ENCODE measurements at places on chromosomes 6 and 20.

DNA sequence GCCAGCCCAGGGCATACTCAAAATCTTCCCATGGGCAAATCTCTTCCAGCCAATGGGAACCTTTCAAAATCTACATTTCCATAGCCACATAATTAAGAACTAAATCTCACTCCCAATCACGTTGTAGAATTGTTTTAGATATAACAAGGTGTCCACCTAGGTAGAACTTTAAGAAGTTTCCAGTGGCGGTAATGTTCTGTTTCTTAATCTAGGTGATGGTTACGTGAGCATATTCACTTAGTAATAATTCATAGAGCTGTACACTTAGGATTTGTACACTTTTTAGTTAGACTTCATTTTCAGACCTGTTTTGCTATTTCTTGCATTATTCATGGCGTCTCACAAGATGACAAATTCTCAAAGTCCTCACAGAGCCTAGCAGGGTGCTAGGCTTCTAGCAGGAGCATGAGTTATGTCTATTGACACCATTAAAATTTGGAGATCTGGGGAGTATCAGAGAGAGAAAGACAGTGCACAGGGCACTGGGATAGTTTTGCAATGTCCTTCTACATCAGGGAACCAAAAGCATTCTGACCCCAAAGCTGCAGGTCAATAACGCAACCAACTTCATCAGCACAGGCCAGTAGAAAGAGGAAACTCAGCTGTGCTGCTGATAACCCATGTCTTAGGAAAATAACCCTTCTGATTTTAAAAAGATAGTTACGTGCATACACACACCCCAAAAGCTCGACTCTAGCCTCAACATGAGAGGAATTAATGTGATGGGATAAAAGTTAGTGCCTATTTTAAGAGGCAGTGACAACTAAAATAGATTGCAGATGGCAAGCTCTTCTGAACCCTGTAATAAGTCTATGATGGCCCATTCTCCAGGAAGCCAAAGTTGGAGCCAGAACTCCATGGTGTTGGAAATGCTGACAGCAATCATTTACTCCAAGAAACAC is 518.1 kb upstream of the JARID2 start:
- no peak for DNase-seq

GRCh38 chr6:108804956-108805355 is 43.3 kb upstream of the ARMC2 start:
- DNase-seq = no peak

- no peak for DNase-seq
Observed at GRCh38 chr20:48725555-48725991, 102.2 kb downstream of the PREX1 start.

- peak; percentile 96 for DNase-seq
Observed at GRCh38 chr6:35731414-35731735, 5.5 kb upstream of the ARMC12 start.

- DNase-seq = no peak
Observed at GRCh38 chr6:86961455-86962200, 24.3 kb downstream of the HTR1E start.

DNA sequence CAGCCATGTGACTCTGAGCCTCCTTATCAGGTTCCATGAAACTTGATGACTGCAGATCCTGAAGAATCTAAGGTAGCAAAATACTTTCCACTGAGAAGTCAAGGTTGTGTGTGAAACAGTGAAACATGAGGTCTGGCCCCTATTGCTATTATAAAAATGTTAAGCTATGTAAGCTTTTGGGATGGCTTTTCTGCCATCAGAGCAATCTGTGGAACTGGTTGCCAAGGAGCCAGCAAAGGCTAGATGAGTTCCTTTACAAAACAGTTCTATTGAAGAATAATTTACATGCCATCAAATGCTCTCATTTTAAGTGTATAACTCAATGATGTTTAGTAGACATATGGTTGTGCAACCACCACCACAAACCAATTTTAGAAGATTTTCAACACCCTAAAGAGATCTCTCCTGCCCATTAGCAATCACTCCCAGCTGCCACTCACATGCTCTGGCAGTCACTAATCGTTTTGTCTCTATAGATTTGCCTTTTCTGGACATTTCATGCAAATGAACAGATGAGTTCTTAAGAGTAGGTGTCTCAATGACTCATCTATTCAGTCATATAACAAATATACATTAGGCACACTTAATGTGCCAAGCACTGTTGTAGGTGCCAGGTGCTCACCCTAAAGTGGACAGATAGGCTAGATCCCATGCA is 19.9 kb upstream of the MEP1A start:
- DNase-seq = no peak

- no peak for DNase-seq
Observed at GRCh38 chr6:111113336-111114086, 26.2 kb downstream of the SLC16A10 start.

DNA sequence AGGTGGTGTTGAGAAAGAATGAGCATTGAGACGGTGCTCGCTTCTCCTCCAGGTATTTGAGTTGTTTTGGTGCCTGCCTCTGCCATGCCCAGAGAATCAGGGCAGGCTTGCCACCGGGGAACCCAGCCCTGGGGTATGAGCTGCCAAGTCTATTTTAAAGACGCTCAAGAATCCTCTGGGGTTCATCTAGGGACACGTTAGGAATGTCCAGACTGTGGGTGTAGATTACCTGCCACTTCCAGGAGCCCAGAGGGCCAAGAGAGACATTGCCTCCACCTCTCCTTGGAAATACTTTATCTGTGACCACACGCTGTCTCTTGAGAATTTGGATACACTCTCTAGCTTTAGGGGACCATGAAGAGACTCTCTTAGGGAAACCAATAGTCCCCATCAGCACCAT is 28.3 kb downstream of the SAYSD1 start:
- DNase-seq = no peak

DNA sequence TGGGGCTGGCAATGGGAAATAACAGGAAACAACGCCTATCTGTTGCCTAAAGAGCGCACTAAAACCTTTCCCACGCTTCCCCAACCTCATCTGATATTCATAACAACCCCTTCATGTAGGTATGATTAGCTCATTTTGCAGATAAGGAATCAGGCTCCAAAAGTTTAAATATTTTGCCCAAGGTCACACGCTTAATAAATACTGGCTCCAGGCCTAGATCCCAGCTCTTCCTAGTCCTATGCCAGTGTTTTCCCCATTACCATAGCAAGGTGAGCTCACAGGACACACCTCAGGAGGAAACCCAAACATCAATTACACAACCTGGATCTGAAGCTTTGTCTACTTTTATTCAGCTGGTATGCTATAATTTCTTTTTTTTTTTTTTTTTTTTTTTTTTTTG is 19.6 kb downstream of the MBOAT1 start:
- DNase-seq = no peak

DNA sequence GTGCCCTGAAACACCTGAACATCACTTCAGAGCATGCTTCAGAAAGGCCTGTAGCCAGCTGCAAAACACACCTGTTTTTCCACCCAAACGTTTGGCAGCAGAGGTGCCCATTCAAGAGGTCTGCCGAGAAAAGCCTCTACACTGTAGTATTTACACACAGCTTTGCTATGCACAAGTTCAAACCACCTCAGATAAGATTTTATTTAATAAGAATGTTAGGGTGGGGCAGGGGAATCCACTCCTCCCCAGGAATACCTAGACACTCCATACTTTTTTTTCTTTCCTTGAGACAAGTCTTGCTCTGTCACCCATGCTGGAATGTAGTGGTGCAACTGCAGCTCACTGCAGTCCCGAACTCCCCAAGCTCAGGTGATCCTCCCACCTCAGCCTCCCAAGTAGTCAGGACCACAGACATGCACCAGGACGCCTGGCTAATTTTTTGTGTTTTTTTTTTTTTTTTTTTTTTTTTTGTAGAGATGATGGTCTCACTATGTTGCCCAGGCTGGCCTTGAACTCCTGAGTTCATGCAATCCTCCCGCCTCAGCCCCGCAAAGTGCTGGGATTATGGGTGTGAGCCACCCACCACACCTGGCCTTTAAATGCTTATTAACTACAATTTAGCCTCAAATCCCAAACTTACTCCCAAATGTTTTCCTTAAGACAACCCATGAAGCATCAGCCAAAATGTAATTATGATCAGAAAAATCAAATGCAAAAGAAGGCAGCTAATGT is 9.7 kb downstream of the MRPL14 start:
- no peak for DNase-seq

GRCh38 chr20:21554985-21555384 is 41.1 kb upstream of the NKX2-2 start:
- peak; percentile 9 for DNase-seq

GRCh38 chr6:138155443-138155842 is 6.3 kb upstream of the ARFGEF3 start:
- no peak for DNase-seq

GRCh38 chr6:46584586-46584985 is 68.0 kb downstream of the CYP39A1 start:
- no peak for DNase-seq

GRCh38 chr20:18553746-18554145 is 13.5 kb upstream of the SMIM26 start:
- no peak for DNase-seq

GRCh38 chr6:143842461-143842901 is 657 bp upstream of the LTV1 start:
- no peak for DNase-seq

DNA sequence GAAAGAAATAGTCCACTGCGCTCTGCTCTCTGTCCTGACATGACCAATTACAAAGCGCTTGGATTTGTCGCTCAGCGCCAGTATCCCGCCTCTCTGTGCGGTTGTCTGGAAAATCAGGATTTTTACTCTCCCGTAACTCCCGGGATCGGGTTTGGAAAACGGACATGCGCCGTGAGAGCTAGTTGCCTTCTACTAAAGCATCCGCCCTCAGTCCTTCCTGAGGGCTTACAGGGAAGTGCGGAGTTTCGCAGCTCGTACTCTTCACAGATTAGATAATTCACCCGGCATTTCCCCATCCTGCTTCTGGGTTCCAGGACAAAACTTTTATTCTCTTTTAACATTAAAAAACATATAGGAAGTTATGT is 427 bp upstream of the MKKS start:
- DNase-seq = peak; percentile 95

DNA sequence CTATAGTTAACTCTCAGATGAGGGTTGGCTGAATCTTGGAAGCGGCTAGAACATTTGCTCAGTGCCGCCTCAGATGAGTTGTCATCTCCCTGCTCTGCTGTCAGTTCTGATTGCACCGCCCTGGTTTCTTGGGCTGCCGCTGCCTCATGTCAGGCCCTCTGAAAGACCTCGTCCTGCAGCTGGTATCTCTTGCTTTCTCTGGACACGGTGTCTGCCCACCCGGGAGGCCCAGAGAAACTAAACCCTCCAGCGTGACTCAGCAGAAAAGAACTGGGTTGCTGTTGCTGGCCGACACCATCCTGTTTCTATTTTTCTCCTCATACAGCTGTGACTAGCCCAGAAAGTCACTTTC is 355.4 kb downstream of the CD83 start:
- no peak for DNase-seq

DNA sequence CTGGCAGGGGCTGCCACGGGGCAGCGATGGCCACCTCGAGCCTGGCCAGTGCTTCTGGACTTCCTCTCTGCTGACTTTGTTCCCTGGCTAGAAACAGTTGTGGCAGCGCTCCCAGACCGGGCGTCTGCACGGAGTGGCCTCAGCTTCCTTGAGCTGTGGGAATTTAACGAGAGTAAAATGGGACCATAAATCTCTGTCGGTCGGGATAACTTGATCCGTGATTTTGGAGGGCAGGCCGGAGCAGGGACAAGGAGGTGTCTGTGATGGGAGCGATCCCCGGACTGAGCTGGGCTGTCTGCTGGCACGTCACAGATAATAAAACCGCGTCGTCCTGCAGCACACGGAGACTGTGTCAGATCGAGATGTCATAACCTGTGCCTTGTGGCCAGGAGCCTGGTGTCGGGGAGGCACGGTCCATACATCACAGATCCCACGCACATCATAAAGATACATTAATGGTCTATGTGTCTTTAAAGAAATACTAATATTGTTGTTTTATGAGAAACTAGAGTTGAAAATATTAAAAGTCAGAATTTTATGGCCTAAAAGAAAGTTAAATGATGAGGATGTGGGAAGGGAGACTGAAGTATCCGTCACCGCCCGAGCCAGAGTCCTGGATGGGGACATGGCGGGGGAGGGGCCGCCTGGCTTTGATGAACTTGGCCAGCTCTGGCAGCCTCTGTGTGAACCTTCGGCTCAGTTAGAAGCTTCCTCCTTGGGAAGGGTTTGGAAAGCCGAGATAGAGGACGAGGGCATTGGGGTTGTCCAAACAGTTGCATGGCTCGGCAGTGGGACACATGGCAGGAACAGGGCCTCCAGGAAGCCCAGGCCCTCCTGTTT is 6.5 kb upstream of the RBBP8NL start:
- DNase-seq = no peak

DNA sequence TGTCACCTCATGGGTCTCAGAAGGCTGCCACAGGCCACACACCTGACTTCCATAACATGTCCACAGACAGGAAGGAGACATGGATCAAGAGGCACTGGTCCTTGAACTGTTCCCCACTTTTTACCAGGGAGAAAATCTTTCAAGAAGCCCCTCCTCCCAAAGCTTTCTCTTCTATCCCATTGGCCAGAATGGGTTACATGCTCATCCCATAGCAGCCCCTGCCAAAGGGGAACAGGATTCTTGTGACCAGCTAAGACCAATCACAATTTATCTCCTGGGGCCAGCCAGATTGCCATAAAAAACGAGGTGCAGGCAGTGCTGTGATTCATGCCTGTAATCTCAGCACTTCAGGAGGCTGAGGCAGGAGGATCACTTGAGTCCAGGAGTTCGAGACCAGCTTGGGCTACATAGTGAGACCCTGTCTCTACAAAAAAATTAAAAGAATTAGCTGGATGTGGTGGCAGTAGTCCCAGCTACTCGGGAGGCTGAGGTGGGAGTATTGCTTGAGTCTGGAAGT is 59.4 kb downstream of the TMEM242 start:
- no peak for DNase-seq

DNA sequence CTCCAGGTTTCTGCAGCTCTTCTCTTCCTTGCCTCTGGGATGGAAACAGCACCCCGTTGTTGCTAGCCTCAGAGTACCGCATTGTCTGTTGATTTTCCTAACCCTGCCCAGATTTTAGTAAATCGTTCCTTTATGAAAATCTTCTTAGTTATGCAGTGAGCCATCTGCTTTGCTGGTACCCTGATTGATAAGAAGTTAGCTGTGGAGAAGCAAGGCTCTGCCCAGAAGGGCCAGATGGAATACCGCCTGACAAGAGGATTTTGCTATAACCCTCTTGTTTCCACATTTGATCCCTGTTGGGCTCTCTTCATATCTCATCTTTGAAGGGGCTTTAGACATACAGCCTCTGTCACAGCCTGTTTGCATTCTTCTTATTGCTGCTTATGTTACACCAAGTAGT is 229.0 kb downstream of the CDKAL1 start:
- no peak for DNase-seq

- DNase-seq = no peak
Observed at GRCh38 chr6:919500-919899, 226.6 kb upstream of the EXOC2 start.

GRCh38 chr20:17644451-17644850 is 37.6 kb downstream of the RRBP1 start:
- no peak for DNase-seq

DNA sequence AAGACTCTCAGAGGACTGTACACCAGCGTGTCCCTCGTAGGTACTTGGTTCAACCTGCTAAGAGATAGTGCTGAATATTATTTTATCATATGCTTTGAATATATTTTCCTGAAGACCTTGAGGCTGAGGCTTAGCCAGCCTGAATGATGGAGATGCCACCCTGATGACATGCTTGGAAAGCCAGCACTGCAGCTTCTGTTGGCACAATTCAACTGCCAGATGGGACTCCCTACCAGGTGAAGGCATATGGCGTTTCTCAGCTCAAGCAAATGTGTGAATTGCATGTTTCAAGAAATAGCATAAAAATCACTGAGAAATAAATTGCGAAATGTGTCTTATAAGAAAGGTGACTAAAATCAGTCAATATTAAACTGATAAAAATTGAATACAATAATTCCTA is 228.1 kb upstream of the CST7 start:
- DNase-seq = no peak

- no peak for DNase-seq
Observed at GRCh38 chr20:38426006-38426897, 8.9 kb downstream of the SNHG17 start.
